ENCODE measurements at places on chromosomes 7 and 10.

DNA sequence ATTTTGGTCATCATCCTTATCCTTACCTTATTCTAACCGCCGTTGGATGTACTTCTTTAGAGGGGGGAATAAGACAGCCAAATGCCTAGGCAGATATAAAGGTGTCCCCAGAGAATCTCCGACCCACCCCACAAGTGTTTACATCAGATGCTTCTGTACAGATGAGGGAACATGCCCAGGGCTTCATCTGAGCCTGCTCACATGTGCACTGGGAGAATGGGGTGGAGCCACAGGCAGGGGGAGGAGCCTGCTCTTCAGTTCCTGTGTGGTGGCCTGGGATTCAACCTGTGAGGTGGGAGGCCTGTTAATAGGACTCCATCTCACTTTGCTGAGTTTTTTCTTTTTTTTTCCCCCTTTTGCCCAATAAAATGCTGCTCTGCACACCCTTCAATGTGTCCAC is 27.6 kb upstream of the OPTN start:
- no peak for DNase-seq

DNA sequence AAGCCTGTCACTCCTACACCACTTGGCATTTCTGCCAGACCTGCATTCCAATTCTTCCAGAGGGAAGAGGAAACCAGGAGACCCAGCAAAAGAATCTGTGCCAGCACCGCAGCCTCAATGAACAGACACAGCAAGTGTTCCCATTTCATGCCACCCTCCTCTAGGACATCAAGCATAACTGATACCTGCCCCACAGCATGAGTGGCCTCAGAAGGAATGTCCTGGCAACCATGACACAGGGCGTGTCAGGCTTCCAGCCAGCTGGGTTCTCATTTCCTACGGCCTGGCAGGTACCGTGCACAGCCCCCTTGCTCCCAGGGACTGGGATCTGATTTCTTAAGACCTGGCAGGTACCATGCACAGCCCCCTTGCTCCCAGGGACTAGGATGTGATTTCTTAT is 7.8 kb downstream of the MAD1L1 start:
- no peak for DNase-seq

DNA sequence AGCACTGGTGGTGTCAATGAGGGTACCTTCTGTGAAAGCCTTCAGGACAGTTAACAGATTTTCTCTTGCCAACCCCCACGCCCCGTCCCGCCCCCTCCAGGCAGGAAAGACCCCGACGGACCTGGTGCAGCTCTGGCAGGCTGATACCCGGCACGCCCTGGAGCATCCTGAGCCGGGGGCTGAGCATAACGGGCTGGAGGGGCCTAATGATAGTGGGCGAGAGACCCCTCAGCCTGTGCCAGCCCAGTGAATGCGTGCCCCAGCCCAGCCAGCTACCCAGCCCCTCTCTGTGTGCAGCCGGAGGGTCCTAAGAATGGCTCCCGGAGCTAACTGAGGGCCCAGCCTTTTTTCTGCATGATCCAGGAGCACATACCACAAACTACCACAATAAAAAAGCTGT is 713 bp upstream of the HOGA1 start:
- no peak for DNase-seq

DNA sequence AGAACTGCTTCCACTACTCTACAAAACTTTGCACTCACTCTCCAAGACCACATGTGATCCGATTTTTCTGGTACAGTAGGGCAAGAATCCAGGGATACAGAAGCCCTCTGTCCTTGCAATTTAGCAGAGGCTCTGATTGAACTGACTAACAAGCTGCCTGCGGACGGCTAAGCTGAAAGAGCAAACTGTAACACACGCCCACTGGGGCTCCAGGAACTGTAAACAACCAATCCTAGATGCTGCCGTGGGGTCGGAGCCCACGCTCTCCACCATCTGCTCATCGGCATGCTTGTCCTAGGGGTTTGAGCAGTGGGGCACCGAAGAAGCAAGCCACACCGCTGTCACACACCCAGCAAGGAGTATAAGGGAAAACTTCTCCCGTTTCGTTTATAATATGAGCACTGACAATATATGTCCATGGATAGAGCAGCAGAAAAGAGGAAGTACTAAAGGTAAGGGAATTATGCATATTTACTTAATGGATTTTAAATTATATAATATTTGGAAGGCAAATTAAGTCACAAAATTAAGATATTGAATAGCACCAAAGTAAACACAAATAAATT is 634.4 kb upstream of the POT1 start:
- peak; percentile 89 for DNase-seq

GRCh38 chr7:151699147-151699927 is 177.6 kb downstream of the PRKAG2 start:
- no peak for DNase-seq

GRCh38 chr10:119209035-119209735 is 1.8 kb downstream of the GRK5 start:
- DNase-seq, result peak; percentile 6

DNA sequence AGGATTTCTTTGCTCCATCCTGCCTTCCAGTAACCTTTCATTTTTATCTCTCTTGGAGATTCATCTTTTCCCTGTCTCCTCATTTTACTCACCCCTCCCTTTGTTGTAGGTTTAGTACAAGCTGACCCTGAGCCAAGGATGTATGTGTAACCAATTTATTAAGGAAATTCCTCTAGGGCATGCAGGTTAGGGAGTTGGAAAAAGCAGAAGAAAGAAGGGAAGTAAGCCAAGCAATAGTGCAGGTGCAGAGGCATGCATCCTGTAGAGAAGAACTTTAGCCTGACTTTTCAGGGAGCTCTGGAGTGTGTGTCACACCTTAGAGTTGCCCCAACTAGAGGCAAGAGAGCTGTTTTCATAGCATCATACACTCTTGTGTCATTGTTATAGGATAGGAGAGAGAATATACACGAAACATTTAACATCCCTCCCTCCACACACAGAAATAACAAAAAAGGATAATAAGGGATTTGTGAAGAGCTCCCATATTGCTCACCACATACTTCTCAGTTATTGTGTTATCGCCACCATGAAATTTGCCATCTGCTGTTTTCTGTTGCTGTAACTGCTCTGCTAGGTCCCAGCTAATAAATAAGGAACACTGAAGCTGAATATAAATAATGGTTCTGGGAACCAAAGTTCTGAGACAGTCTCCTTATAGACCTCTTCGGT is 21.8 kb upstream of the SEMA3C start:
- no peak for DNase-seq

DNA sequence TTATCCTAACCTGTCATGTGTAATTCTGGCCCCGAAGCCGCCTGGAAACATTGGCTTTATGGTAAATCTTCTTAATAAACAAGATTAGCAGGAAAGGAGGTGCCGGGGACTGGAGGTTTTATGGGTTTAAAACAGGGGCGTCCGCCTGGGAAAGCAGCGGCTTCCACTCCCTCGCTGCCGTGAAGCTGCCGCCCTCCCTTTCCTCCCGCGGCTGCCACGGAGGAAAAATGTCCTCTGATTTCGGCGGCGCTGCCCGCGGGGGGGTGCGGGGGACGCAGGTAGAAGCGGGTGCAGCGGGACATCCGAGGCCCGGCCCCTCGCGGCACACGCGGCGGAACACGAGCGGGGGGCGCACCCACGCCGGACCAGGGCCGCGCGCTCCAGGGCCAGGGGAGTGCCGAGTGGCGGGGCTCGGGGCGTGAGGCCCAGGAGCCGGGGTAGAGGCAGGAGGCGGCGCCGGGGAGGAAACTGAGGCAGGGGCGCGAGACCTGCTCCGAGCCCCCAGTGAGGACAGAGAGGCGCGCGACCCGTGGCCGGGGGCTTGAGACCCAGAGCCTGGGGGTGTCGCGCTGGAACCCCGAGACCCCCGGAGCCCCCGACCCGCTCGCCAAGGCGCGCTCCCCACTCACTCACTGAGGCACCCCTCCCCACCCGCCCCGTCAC is 993 bp downstream of the PTPRN2 start:
- DNase-seq, result no peak

GRCh38 chr10:44696496-44696895 is 214.6 kb upstream of the TMEM72 start:
- peak; percentile 1 for DNase-seq

- no peak for DNase-seq
These were observed 32.3 kb downstream of the PPIF start for GRCh38 chr10:79379512-79380124.

DNA sequence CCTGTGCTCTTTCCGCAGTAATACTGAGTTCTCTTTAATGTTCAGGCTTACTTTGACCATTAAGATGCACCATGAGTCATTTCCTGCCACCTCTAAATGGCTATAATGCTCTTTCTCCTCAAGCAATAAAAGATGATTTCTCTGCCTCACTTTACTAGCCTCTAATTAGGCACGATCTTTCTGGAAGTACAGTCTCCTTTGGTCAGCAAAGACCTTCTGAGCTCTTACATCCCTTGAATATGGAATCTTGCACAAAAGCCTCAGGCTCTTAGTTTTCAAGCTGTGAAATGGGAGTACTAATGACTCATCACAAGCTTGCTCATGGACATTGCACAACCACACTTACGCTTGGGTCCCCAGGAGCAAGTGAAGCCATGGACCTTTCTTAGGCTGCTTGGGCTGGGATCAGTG is 85.9 kb downstream of the FRMD4A start:
- DNase-seq, result no peak

GRCh38 chr10:79184145-79184625 is 115.4 kb downstream of the ZMIZ1 start:
- DNase-seq, result no peak

- no peak for DNase-seq
These were observed 23.3 kb downstream of the PRKG1 start for GRCh38 chr10:51097546-51097945.

- no peak for DNase-seq
These were observed 1.8 kb downstream of the KCNIP2 start for GRCh38 chr10:101841826-101842225.

DNA sequence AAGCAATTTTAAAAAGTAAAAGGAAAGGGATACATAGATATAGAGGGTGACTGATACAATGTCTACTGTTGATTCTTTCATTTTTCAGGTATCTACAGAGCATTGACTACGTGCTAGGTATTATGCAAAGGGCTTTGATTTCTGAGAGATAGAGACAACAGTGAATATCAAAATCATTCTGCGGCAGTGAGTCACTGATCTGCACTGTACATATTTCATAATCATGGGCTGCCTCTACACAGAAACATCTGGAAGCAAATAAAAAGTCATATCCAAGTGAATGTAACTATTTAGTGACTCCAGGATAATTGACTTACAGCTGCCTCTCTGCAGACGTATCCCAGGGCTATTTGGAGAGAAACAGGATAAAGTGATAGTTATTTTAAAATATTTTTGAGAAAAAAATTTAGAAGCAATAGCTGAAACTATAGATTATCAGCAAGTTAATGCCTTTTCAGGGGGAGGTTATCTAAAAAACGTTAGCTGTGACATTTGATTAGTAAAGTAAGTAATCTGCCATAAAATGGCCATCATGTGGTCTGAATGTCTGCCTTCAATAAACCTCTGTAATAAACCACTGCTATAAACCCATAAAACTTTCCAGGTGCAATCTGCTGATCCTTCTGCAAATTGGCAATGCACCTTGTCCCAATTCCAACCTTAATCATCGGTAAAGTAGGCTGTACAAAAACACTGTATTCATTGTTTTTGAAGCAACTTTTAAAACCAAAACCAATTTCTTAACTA is 43.7 kb downstream of the CPXM2 start:
- DNase-seq, result no peak

DNA sequence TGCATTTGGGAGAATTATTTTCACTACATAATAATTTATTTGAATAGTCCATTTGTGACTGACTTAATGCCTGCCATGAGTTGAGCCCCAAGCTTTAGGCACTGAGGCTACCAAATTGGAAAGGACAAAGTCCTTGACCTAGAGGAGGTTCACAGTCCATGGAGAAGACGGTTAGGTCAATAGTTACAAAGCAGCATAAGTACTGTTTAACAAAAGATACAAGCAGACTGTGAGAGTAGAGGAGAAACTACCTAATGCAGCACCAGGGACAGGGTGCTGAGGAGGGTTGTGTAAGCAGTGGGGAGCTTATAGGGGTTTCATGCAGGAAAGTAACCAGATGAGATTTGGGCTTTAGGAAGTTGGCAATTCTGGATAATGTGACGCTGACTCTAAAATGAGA is 139.2 kb downstream of the LCOR start:
- DNase-seq, result no peak

All from NCI-H446 (cell line).